ENCODE measurements at places on chromosomes 2 and 18.

DNA sequence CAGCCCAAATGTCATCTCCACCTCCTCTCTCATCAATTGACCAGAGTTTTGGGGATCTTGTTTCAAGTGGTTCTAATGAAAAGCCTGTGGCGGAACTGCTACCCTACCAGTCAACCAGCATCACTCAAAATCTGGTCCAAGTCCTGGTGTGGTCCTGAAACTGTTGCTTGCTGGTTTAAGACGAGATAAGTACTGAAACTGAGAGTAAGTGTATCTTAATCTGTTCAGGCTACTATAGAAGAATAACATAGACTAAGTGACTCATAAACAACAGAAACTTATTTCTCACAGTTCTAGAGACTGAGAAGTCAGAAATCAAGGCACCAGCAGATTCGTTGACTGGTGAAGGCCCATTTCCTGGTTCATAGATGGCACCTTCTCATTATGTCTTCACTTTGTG is 879 bp upstream of the GALNT5 start:
- no peak for DNase-seq

DNA sequence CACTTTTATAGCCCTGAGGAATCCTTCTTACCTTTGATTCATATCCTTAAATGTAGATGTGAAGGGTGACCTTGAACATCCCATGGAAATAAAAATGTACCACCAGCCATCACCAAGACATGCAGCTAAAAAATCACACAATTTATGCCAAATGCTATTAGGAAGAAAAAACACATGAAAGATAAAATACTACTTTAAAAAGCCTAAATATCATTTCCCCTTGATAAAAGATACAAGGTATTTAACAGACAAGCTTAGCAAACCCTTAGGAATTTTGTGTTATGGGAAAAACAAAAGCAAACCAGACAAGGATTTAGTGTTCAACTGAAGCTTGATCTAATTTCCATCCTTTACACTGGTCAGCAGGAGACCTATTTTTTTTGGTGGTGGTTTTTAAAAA is 255.0 kb downstream of the ICOS start:
- no peak for DNase-seq

DNA sequence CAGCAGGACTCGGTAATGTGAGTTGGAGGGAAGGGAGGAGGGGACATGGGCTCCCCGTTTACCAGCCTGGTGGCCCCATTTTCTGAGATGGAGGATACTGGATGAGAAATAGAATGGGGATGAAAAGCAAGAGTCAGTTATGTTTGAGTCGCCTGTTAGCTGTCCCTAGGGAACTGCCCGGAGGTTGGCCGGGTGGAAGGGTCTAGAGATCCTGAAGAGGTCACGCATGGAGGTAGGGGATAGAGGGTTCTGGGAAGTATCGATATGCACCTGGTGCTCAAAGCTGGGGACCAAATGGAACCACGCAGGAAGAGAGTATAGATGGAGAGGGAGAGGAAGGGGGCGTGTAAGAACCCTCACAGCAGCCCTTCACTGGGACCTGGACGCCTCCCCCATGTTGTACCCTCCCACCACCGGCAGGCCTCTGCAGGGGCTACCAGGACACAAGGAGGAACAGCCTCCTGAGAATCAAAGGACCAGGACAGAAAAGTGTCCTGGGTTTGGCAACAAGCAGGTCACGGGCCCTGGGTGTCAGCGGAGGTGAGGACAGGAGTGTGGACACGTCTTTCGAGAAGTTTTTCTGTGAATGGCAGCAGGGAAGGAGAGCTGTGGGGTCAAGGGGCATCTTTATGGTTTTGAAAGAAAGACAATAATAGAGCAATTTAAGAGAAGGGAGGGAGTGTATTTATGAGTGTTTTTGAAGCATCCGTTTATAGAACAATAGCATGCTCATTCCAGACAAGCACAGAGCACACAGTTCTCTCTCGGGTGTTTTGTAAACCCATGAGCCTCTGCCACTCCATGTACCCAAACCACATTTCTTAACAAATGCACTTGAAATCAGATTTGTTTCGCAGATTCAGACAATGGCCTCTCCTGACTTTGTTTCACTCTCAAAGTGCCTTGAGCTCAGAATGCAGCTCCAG is 132.2 kb downstream of the SMAD7 start:
- DNase-seq: no peak

DNA sequence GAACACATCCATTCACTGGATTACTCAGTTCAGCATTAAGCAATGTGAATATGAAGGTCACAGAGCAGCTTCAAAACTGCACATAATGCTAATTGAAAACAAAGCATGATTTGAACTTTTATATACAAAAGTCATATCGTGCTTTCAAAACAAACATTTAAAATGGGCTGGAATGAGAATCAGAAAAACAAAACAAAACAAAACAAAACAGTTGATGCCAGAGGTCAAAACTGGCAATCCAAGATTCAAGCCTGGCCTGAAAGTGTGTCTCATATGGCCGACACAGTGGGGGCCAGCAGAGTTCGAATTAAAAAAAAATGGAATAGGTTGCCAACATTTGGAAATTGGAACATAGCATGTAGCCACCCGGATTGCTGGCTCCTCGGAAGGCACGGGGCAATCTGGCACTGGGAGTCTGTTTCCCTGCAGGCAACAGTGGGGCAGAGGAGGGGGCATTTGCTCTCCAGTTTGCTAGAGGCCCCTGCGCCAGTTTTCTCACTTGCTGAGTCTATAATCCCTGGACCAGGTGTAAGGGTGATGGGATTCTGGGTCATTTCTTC is 294.4 kb downstream of the ZNF521 start:
- no peak for DNase-seq

GRCh38 chr2:70030724-70031420 is 56.4 kb upstream of the PCBP1 start:
- no peak for DNase-seq
